ENCODE measurements at places on chromosomes 16 and 17.

DNA sequence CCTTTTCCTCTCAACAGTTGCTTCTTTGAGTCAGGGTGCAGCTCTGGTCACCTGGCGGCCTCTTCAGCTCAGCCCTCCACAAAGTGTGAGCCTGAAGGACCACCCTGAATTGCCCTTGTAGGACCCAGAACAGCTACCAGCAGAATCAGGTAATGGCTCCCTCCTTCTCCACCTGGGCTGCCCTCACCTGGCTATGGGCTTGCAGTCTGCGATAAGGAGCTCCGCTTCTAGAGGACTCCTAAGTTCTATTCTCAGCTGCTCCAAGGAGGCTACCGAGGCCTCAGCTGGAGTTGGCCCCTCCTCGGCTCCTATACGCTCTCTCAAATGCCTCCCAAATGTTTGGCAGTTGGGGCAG lies 13.4 kb downstream of the SMIM5 start:
- no peak for DNase-seq

DNA sequence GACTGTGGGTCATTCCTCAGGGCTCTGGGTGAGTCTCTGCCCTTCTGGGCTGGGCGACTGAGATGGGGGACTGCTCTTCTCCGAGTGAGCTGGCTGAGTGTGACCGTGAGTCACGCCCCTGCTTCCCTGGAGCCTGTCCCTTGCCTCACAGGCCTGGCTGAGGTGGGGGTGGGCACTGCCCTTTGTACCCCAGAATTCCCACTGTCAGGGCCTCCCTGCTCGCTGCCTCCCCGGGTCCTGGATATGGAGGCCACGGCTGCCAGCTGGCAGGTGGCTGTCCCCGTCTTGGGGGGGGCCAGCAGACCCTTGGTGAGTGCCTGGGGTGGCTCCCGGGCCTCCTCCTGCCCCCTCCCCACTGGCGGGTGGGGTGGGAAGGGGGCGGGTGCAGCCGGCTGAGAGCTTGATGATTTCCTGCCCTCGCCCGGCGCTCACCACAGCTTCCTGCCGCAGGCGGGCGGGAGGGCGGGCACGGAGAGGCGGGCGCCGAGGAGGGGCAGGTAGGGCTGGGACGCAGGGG lies at the start of gene LAT:
LAT (plus strand) TSS at position 434 of the 517 bp plus-strand sequence. CDS start 366 bp downstream, outside the sequence.
- DNase-seq, result peak; percentile 75

GRCh38 chr17:13575922-13576419 lies 25.8 kb downstream of the HS3ST3A1 start:
- no peak for DNase-seq

DNA sequence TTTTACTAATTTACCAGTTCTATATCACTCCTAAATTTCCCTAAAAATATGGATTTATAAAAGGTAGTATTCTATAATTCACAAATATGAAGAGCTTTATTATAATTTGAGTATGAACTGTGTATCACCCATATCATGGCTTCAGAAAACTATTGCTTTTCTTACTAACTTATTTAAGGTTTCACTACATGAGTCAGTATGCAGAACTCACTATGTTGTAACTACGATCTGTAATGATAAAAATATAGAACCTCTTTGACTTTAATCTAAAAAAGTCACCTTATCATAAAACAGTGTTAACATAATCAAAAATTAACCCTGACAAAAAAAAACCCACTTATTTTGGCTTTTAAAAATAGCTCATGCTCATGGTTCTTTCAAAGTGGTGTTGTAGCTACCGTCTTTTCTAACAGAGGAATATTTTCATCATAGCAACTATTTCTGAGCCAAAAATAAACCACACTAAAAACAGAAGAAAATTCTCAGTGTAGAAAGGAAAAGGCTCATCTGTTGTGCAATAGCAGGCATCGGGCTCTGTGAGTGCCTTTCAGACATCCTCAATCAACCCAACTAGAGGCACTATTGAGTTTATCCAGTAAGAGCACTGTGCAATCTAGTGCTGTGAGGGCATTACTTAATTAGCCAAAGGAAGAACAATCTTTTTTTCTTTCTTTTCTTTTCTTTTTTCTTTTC lies 42.1 kb downstream of the ITGAM start:
- DNase-seq, result peak; percentile 18

GRCh38 chr17:60941028-60941427 lies 263.4 kb downstream of the BCAS3 start:
- DNase-seq, result peak; percentile 54

- no peak for DNase-seq
Measured at GRCh38 chr17:17902877-17903276, 66.1 kb upstream of the SREBF1 start.

DNA sequence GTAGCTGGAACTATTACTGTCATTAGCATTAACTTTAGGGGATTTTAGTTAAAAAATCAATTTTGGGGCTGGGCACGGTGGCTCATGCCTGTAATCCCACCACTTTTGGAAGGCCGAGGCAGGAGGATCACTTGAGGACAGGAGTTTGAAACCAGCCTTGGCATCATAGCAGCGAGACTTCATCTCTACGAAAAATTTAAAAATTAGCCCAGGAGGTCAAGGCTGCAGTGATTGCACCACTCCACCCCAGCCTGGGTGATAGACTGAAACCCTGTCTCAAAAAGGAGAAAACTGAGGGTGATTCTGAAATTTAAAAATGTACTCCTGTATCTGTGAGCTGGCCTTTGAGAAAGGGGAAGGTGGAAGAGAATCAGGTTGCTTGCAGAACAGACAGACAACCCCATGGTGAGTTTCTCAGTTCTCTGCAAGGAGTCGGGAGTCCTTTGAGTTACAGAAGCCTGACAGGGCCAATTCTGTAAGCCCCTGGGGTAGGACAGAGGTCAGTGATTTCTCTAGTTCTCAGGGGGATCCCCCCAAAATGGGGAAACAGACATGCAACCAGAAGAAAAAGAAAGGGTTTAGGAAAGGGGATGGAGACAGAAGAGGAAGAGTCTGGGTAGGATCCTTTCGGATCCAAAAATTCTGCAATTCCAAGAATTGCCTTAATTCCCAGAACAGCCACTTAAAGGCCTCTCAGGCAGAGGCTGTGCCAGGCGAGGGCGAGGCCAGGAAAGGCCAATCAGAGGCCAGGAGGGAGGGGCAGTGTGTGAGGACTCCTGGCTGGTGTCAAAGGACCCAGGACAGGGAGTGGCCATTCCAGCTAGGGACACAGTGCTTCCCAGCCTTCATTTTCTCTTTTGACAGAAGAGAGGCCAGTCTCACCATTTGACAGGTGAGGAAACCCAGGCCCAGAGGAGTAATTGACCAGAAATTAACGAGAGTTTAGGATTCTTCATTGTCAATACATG lies 6.7 kb downstream of the NUPR1 start:
- DNase-seq, result no peak

GRCh38 chr17:40470932-40471828 lies 27.9 kb downstream of the IGFBP4 start:
- peak; percentile 77 for DNase-seq

GRCh38 chr16:30010844-30011713 lies at the start of gene DOC2A:
TSS of gene DOC2A (minus strand) at chr16:30011027. CDS start at chr16:30010222, 805 bp downstream.
- peak; percentile 48 for DNase-seq

GRCh38 chr16:2704983-2705275 lies 15.1 kb downstream of the PRSS27 start:
- no peak for DNase-seq

All from urothelium cell line (cell line).